ENCODE measurements at places on chromosomes 2 and 18.

- no peak for DNase-seq
Measured at GRCh38 chr2:62344472-62344871, 148.6 kb downstream of the B3GNT2 start.

- DNase-seq, result no peak
Measured at GRCh38 chr2:40451918-40452605, at the start of gene SLC8A1. TSS of gene SLC8A1 (minus strand) at chr2:40452090.

GRCh38 chr18:76275727-76276313, 219.2 kb downstream of the ZNF516 start:
- no peak for DNase-seq

DNA sequence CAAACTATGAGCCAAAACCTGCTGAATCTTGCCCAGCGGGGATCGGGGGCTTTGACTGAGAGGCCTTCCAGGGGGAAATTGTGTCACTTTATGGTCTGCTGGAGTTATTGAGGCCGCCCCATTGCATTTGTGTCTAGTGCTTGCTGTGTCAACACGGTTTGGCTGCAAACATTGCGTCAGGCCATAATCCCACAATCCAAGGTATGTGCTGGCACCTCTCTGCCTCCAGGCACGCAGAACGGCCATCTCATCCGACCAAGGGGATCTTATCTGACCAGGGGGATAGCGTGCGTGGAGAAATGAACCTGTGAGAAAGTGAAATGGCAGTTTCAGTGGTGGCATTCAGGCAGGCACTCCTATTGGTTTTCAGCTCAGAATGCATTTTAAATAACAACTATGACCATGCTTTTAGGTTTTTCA, 18.1 kb upstream of the LYPD6B start:
- DNase-seq, result no peak

GRCh38 chr2:172655838-172656573, 79.6 kb upstream of the RAPGEF4 start:
- no peak for DNase-seq

DNA sequence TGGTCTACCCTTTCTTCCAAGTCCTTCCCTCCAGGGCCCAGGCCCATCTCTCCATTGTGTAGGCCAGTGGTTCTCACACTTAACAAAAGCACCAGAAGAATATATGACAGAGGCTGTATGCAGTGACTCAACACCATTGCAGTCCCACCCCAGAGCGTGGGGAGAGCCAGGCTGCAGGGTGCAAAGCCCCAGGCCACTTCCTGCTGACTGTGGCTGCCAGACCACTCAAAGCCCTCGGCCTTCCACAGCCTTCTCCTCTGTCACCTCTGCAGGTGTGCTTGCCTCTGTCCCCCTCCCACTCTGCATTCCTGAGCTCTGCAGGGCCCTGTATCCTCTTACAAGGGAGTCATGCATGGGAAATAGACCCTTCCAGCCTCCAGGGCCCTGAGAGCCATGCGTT, 40.4 kb upstream of the ARHGEF4 start:
- DNase-seq, result no peak

DNA sequence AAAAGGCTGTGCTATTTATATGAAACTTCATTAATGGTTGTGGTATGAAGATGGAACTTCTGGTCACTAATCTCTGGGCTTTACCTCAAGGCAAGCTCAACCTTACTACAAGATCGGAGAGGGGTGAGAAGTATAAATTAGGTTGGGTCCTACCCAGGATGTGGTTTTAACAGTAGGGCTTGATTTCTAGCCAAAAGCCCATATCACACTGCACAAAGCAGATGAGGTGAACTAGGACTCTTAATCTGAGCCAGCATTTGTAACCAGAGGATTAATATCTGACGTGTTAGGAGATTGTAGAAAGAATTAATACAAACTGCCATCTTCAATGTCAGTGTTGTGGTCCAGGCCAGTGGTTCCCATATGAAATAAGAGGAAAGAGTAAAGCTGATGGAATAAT, 86.4 kb upstream of the RGPD4 start:
- DNase-seq, result no peak

GRCh38 chr2:71358931-71359671, 27.5 kb downstream of the ZNF638 start:
- no peak for DNase-seq

GRCh38 chr2:37523814-37524362, 147.6 kb downstream of the CDC42EP3 start:
- no peak for DNase-seq

DNA sequence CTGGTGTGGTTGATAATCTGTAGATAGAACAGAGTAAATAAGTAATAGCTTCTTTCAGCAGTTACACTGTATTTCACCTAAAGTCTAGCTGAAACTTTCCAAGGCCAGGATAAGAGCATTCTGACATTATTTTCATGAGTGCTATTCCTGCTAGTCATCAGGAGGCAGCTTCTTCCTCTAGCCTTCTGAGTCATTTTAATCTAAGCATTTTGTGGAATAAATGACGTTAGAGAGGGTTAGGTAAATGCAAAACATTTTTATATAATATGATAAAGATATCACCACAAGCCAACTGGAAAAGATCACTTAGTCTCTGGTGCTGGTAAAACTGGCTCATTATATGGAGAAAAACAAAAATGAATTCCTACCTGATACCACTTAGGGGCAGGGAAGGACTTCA, 138.5 kb downstream of the MEP1B start:
- no peak for DNase-seq

DNA sequence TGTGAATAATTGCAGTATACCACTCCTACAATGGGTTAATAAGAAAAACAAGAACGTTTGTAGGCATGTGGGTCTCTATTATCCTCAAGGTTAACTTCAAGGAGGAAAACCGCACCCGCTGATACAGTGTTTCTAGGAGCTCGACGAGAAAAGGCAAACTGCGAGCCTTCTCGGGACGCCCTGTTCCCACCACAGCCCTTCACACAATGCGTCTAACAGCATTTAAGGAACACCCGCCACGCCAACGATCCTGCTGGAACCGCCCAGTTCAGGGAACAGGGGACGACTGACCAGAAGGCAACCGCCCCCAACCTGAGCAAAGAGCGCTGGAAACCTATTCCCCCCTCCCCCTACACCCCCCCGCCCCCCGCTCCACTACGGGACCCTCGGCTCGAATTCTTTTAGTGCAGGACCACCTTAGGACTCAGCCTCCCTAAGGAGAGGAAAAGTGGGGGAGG, 710 bp upstream of the TMSB10 start:
- DNase-seq, result no peak

DNA sequence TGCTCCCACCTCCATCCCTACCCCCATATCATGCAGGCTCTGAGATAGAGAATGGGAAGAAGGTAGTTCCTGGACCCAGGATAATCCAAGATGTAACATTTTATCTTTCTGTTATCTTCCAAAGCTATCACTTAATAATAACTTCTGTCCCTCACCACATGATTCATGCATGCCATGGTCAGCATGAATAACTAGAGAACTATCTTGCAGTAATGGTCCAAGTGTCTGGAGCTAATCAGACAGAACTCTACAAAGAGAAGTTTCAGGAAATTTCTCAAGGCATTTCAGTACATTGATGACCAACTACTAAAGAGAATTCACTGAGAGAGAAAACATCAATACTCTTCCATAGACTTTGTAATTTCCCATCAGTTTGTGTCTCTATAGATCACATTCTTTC, 1469.7 kb upstream of the PIK3C3 start:
- DNase-seq, result no peak

DNA sequence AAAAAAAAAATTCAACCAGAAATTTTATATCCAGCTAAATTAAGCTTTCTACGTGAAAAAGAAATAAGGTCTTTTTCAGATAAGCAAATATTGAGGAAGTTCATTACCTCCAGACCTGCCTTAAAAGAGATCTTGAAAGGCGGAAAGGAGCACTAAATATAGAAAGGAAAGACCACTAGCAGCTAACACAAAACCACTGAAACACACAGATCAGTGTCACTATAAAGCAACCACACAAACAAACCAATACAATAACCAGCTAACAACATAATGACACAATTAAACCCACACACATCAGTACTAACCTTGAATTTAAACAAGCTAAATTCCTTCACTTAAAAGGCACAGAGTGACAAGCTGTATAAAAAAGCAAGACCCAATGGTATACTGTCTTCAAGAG, 958.3 kb downstream of the TSN start:
- DNase-seq, result no peak

DNA sequence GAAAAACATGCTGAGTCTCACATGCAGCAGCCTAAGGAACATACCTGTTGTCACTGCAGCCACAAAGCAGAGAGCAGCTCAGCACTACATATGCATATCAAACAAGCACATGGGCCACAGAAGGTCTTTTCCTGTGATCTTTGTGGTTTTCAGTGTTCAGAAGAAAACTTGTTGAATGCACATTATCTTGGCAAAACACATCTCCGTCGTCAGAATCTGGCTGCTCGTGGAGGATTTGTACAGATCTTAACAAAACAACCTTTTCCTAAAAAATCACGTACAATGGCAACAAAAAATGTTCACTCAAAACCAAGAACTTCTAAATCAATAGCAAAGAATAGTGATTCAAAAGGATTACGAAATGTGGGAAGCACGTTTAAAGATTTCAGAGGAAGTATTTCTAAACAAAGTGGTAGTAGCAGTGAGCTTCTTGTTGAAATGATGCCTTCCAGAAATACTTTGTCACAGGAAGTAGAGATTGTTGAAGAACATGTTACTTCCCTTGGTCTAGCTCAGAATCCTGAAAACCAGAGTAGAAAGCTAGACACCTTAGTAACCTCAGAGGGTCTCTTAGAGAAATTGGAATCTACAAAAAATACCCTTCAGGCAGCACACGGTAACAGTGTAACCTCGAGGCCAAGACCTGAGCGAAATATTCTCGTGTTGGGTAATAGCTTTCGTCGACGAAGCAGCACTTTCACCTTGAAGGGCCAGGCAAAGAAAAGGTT, 34.1 kb downstream of the ZNF407 start:
- no peak for DNase-seq

DNA sequence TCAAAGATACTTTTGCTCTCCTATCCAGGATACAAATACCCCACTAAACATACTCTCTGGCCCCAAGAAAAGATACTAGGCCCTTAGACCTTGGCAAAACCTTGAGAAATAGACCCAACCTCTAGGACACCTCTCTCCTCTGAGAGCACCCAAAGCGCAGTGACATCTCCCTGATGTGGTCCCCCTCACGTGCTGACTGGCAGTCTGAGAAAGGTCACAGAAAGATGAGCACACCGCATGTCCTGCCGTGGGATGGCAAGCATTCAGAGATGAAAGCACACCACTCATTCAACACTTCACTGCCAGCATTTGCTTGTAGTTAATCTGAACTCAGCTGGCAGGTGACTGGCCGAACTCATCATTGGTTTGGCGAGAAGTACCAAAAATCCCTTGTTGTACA, 6.1 kb upstream of the TBC1D8 start:
- no peak for DNase-seq

GRCh38 chr2:202249521-202250253, 11.3 kb upstream of the SUMO1 start:
- no peak for DNase-seq

GRCh38 chr18:5434425-5434824, 109.4 kb downstream of the EPB41L3 start:
- no peak for DNase-seq

DNA sequence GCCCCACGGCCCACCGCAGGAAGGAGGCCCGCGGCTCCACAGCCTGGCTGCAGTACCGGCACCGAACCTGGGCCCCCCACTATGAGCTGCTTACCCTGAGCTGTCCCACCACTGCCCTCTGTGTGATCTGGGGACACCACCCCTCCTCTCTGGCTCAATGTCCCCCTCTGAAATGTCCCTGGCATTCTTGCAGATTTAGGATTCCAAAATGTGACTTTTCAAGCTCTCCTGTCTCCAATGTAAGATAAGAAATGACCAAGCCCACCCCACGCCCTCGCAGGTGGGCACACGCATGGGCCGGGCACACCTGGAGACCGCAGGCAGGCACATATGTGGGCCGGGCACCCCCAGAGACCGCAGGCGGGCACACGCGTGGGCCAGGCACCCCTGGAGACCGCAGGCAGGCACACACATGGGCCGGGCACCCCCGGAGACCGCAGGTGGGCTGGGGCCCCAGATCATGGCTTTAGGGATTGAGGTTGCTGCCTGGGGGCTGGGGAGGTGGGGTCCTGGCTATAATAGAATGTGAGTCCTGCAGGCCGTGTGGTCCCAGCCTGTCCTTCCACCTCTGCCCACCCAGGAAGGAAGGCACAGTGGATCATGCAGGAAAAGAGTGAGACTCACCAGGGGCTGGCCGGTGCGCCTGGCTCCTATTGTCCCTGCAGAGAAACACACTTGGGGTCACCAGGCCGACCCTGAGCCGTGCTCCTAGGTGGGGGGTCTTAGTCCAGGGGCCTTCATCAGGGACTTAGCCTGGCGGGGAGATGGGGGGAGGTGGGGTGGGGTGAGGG, 7.2 kb downstream of the PDCD1 start:
- DNase-seq, result no peak

DNA sequence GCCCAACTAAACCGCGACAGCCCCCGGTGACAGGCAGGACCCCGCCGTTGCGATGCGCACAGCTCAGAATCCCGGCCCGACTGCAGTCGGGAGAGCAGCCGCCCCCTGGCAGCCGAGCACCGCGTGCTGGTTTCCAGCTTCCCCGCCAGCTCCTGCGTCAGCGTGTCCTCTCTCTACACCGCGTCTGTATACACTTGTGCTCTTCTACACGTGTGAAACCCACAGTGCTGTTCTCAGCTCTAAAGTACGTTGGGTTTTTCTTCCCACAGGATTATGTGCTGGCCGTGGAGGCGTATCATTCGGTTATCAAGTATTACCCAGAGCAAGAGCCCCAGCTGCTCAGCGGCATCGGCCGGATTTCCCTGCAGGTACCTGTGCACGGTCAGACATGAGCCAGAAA, 54.0 kb downstream of the ADI1 start:
- no peak for DNase-seq

DNA sequence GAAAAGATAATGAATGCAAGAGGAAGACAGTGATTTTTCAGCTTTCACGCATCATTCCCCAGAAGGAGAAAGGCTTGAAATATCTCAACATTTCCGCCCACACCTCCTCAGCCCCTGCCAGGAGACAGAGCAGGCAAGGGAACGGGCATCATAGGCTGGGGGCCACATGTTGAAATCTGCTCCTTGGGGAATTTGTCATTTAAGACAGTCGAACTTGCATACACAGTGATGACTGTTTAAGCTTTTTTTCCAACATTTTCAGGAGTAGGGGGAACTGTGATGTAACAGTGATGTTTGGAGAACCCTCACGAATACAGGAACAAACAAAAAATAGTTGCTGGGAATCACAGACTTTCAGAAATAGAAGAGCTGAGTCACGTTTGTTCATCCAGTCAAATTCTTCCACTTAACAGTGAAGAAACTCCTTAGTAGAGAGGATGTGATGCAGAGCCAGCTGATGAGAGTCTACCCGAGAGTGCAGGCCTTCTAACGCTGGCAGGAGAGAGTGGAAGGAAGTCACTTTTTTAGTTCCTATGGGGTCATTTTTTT, 266.8 kb downstream of the ALPK2 start:
- no peak for DNase-seq

- no peak for DNase-seq
Measured at GRCh38 chr18:13176847-13177246, 41.7 kb upstream of the LDLRAD4 start.

- no peak for DNase-seq
Measured at GRCh38 chr2:39660612-39661236, 5.0 kb upstream of the TMEM178A start.
